ENCODE measurements at places on chromosomes 6 and 20.

GRCh38 chr20:4226330-4227084 is 211.1 kb upstream of the RNF24 start:
- no peak for DNase-seq

GRCh38 chr6:3814539-3814938 is 34.6 kb upstream of the FAM50B start:
- DNase-seq, result no peak

- DNase-seq, result no peak
Measured at GRCh38 chr6:14727494-14728395, 518.1 kb upstream of the JARID2 start.

DNA sequence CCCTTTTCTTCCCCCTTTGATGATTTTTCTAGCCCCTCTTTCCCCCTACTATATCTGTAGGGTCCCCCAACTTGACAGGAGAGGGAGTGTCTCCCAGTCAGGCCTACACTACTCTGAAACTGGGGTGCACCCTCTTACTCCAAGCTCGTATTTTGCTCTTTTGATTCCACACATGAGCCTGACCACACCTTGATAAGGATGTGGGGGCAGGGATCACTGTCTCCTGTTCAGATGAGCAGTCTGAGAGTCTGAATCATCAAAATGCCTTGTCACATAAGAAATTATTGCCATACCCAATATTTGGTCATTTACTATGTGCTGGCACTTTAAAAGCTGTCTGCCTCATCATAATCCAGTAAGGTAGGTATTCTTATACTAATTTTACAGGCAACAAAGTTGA is 15.9 kb downstream of the PNPLA1 start:
- no peak for DNase-seq

- no peak for DNase-seq
Measured at GRCh38 chr6:26306232-26306631, 58.8 kb upstream of the BTN3A2 start.

DNA sequence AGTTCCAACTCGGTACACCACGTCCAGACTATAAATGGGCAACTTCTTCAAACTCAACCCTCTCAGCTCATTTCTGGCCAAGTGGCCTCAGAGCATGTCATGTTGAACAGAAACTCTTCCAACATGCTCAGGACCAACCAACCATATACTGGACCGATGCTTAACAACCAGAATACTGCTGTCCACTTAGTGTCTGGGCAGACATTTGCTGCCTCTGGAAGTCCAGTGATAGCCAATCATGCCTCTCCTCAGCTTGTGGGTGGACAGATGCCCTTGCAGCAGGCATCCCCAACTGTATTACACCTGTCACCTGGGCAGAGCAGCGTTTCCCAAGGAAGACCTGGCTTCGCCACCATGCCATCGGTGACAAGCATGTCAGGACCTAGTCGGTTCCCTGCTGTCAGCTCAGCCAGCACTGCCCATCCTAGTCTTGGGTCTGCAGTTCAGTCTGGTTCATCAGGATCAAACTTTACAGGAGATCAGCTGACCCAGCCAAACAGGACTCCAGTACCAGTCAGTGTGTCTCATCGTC is 47.8 kb downstream of the BICRAL start:
- no peak for DNase-seq

- DNase-seq, result no peak
Measured at GRCh38 chr6:20715135-20715806, 181.0 kb downstream of the CDKAL1 start.

DNA sequence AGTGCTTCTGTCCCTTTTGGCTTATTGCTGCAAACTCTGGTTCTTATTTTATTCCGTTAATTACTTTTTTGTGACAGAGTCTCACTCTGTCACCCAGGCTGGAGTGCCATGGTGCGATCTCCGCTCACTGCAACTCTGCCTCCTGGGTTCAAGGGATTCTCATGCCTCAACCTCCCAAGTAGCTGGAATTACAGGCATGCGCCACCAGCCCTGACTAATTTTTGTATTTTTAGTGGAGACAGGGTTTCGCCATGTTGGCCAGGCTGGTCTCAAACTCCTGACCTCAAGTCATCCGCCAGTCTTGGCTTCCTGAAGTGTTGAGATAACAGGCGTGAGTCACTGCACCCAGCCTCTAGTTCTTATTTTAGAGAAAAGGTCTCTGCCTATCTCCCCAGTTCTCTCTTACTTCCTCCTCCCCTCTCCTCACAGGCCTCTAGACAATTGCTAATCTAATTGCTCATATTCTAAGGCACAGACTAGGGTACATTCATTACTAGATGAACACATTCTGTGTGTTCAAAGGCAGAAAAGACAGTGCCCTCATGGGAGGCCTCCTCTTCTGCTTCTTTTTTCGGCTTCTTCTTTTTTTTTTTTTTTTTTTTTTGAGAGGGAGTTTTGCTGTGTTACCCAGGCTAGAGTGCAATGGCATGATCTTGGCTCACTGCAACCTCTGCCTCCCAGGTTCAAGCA is 27.0 kb downstream of the EDEM2 start:
- DNase-seq, result no peak

GRCh38 chr20:56350842-56351241 is 7.9 kb upstream of the FAM210B start:
- no peak for DNase-seq

DNA sequence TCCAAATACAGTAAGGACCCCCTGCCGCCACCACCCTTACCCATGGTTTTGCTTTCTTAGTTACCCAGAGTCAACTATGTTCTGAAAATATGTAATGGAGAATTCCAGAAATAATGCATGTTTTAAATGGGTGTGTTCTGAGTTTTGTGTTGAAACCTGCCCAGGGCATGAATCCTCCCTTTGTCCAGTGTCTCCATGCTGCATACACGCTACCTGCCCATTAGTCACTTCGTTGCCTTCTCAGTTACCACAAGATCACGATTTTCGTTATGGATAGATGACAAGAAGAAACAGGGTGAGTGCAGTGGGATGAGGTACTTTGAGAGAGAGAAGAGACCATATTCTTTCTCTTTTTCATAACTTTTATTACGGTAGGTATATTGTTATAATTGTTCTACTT is 10.6 kb downstream of the FARS2 start:
- no peak for DNase-seq

- no peak for DNase-seq
Measured at GRCh38 chr20:48690888-48691287, 136.9 kb downstream of the PREX1 start.

DNA sequence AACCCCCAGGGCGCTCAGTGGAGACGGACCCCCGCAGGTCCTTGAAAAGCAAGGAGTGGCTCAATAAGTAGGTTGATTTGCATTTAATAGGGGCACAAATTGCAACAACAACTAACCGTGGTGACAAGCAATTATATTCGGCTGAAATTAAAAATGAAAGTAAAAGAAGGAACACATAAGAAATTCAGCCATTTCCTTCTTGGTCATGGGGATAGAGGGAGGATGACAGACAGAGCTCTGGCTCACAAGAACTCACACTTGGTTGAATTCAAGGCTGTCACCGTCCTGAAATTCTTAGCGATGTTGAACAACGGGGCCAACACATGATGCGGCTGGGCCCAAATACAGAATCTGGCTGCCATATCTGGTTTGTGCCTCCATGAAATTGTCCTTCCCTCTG is 129.0 kb downstream of the EDN3 start:
- DNase-seq, result no peak

GRCh38 chr6:115001731-115002350 is 659.0 kb upstream of the HS3ST5 start:
- DNase-seq, result no peak
